ENCODE measurements at places on chromosomes 12 and 14.

- no peak for DNase-seq
Measured at GRCh38 chr12:5498076-5498475, 66.2 kb downstream of the NTF3 start.

GRCh38 chr12:6146951-6147350 is 22.5 kb upstream of the VWF start:
- no peak for DNase-seq

- no peak for DNase-seq
Measured at GRCh38 chr12:125081427-125081826, 16.2 kb downstream of the AACS start.

- DNase-seq, result no peak
Measured at GRCh38 chr12:56158926-56159461, 835 bp downstream of the MYL6 start.

DNA sequence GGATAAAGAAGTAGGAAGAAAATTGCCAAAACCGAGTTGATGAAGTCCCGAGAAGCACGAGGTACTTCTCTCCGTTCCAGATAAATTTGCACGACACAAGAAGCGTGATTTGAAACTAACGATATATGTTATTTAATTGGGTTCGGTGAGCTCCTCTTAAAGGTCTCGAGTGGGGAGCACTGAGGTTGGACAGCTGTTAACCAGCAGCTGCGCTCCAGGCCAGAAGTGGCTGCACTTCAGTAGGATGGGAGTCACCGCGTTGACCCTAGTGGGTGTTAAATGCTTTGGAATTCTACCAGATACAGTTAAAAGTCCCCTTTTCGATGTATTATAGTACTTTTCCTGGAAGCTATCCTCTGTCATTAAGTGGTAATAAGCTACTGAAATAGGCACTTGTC is 953 bp upstream of the DCAF5 start:
- no peak for DNase-seq

- DNase-seq, result no peak
Measured at GRCh38 chr14:93701562-93701961, 86.7 kb downstream of the PRIMA1 start.

DNA sequence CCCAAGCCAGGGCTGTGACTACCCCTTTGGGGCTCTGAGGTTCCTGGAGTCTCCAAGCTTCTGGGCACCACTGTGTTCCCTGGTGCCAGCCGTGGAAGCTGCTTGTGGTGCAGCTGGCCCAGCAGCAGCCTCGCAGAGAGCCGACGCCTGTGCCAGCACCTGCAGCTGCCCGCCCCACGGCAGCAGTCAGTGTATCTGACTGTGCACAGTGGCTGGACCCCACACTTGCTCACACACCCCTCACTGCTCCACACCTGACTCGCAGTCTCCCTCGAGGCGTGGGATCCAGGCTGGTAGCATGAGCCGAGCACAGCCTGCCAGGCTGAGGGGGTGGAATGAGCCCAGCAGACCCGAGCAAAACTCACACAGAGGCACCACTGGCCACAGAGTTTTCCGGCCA is 325.2 kb downstream of the PCNX1 start:
- DNase-seq, result no peak

GRCh38 chr14:65281991-65282895 is 130.3 kb upstream of the FUT8 start:
- no peak for DNase-seq

DNA sequence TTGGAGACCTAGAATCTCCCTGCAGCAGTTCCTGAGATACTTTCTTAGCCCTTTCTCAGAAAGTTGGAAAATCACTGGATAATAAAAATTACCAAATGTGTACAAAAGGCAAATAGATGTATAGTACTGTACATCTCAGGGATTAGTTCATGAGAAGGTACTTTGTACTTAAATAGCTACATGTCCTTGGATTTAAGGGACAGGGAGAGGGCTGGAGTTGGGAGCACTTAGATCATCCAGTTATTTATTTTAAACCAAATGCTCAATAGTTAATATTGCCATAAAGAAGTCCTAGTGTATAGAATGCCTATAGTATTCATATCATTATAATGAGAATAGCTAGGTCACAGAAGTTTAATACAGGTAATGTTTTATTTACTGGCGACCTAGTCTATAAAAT is 13.4 kb downstream of the CDKN3 start:
- DNase-seq, result no peak

DNA sequence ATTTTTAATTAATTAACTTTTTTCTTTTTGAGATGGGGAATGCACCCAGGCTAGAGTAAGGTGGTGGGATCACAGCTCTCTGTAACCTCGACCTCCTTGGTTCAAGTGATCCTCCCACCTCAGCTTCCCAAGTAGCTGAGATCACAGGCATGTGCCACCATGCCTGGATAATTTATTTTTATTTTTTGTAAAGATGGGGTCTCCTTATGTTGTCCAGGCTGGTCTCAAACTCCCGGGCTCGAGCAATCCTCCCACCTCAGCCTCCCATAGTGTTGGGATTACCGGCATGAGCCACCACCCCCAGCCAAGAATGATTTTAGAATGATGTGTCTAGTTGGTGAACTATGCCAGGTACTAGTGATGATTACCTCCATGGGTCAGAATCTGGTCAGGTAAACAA is 6.6 kb upstream of the LRP10 start:
- no peak for DNase-seq

GRCh38 chr12:129641926-129642325 is 261.9 kb downstream of the TMEM132D start:
- DNase-seq, result no peak

DNA sequence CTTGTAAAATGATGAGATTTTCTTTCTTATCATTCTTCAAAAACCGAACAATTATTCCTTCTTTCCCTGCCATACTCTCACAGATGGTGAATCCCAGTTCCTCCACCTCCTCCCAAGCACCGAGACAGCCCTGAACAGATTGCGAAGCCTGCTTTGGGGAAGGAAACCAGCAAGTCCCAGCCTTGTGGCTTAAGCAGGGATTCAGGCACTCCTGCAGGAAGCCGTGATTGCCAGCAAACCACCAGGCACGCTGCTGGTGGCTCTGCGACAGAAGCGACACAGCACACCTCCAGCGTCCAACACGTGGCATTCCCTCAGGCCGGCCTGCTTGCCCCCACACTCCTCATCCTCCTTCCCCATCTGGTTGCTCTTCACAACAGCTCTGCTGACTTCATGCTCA is 237.7 kb downstream of the GXYLT1 start:
- no peak for DNase-seq

DNA sequence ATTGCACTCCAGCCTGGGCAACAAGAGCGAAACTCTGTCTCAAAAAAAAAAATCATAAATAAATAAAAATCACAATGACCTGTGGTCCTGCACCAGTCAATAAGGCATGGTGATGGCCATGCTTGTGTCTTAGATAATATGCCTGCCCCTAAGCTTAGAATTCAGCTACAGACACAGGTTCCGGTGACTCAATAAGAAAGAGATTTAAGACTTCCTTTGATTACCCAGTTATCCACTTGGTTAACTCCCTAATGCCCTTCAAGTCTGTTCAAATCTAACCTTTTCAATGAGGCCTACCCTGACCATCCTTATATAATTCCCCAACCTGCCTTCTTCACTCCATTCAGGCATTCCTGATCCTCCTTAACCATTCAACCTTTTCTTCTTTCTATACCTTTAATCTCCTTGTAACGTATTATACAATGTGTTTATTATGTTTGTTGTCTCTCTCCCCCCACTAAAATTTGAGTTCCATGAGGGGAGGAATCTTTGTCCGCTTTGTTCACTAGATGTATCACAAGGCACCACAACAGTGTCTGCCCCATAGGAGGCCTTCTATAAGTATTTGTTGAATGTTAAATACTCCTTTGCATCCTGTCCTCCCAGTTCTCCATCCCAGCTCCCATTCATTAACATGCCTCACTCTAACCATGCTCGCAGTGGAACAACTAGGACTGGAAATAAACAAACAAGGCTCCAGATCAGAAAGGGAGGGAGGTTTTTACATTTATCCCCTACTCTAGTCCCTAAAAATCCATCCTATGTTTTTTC is 8.9 kb downstream of the MAP4K5 start:
- no peak for DNase-seq

DNA sequence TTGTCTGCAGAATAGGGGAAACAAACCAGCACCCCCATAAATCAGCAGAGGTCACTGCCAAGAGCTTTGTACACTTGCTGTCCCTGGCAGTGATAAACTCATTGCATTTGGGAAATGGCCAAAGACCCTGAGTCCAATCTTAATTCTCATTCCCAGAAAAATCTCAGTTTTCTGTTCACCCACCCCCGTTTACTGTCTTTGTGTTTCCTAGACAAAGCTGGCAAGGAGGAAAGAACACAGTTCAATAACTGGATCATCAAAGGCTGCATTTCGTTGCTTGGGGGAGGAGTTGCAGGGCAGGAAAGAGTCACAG is 365.1 kb downstream of the DPF3 start:
- no peak for DNase-seq

DNA sequence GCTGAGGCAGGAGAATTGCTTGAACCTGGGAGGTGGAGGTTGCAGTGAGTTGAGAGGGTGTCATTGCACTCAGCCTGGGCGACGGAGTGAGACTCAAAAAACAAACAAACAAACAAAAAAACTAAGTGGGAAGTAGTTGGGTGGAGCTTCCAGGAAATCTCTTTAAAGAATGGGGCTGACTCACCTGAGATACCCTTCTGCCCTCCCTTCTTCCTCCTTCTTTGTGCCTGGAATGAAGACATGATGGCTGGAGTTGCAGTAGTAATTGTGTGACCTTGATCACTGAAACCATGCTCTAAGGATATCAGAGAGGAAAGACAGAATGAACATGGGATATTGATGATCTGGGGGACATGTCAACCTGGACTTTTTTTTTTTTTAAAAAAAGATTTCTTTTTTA is 87.6 kb upstream of the MED13L start:
- DNase-seq, result no peak

- no peak for DNase-seq
Measured at GRCh38 chr14:81452341-81453133, 52.4 kb upstream of the STON2 start.

DNA sequence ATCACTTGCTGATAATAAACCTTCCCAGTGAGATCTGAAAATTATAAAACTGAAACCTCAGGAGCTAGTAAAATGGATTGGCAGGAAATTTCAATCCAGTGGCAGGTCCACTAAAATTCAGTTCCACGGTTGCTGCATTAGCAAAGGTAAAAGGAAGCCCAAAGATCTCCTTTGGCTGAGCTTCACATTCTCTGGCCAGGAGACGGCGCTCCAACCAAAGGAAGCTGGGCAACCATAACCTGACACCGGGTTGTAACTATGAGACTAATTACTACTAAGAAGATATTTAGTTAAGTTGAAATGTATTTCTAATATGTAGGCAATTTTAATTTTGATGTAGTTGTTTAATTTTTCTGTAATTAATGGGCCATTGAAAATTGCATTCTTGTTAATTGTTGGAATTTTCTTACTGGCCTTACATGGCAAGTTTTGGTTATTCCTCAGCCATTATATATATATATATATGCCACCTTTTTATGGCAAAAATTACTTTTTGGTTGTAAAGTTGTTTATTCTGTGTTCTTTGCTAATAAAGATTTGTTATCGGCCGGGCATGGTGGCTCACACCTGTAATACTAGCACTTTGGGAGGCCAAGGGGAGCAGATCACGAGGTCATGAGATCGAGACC is 17.0 kb downstream of the OR8S1 start:
- peak; percentile 45 for DNase-seq

- no peak for DNase-seq
Measured at GRCh38 chr12:130709151-130709970, 6.7 kb downstream of the RIMBP2 start.

- DNase-seq, result no peak
Measured at GRCh38 chr14:69092840-69093422, 60.0 kb downstream of the DCAF5 start.

- no peak for DNase-seq
Measured at GRCh38 chr12:4383304-4383865, 3.9 kb upstream of the FGF23 start.

DNA sequence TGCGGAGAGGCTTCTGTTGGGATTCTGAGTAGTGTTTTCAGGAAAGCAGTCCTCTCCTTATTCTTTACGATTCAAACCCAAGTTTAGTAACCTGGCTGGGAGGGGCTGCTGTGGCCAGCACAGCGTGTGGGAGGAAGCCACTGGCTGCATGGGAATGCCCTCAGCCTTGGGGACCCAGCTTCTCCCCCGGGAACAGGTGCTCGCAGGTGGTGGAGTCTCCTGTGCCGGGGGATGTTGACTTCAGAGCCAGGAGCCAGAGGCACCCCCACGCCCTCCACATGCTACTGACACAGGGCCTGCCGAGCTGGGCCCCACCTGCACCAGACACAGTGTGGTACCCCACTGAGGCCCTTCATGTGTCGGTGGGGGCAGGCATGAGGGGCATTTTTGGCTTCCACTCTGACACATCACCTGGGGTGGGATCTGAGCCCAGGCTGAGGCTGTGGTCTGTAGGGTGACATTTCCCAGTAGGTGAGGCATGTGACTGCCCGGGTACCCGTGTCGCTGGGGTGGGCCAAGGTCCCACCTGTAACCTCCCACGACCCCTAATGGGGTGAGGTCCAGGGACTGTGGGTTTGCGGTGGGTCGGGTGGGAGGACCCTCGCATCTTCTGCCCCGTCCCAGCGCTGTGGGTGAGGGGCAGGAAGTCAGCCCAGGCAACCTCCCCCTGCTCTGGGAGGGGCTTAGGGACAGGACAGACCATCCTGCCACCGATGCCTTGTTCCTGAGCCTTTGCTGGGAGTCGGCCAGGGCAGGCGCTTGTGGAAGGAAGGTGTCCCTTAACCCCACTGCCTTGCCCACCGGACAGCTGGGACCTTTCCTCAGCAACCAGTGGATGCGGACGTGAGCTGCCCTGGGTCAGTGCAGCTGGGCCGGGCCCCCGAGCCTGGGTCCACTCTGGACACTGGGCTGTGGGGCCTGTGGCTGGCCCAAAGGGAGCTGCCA is 26.5 kb downstream of the MTA1 start:
- DNase-seq, result no peak

DNA sequence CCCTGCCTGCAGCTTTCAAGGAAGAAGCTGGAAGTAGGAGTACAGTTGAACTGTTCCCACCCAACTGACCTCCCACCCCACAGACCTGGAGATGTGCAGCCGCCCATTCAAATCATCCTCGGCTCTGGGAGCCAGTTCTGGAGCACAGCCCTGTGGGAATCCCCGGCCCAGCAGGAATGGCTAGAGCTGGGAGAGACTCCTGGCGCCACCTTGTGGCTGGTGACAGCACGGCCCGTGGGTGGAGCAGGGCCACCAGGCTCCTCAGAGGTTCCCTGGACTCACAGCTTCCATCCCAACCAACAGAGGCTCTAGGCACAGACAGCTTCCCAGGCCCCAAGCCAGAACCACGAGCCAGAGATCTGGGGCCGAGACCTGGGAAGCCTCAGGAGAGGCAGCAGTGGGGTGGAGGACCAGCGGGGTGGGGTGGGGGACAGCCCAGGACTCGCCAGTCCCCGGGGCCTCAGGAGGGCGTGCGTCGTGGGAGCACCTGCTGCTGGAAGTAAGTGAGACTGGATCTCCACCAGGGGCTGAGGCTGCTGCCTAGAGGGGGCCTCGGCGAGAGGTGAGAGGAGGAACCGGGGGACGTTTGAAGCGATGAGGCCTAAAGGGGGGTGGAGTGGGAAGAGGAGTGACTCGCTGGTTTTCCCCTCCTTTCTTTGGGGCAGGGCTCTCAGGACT is 43.4 kb downstream of the RNF34 start:
- peak; percentile 34 for DNase-seq

GRCh38 chr14:53742233-53742620 is 214.4 kb downstream of the BMP4 start:
- DNase-seq, result no peak

- no peak for DNase-seq
Measured at GRCh38 chr14:88681755-88682494, 110.8 kb downstream of the EML5 start.

- no peak for DNase-seq
Measured at GRCh38 chr12:38374751-38375150, 58.2 kb downstream of the ALG10B start.
